ENCODE measurements at places on chromosomes 11 and 22.
A peak's percentile ranks its signal among the peaks of the same experiment; 100 is the strongest.

DNA sequence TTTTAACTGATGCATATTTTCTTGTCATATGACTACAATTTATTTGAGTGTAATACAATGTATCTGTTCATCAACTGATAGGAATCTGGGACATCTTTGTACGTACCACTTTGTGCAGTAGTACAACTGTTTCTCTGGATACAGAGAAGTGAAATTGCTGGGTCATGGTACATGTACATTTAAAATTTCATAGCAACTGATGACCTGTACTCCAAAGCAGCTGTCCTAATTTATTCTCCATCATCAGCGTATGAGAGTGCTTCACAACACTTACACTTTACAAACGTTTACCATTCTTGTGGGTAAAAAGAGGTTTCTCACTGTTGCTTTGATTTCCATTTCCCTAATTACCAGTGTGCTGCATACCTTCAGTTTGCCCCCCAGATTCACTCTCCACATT, 552.8 kb upstream of the CADM1 start:
- no peaks in the 10 kb centered on the region for H3K4me1 ChIP-seq
- no peaks in the 10 kb centered on the region for H3K27me3 ChIP-seq
- H3K36me3 ChIP-seq: no peaks in the 10 kb centered on the region
- DNase-seq: no peak
- H3K27ac ChIP-seq: no peak overlapping the region

GRCh38 chr11:100883830-100884229, 196.7 kb downstream of the ARHGAP42 start:
- H3K4me1 ChIP-seq: no peaks in the 10 kb centered on the region
- no peak for DNase-seq
- no peak overlapping the region for H3K4me3 ChIP-seq
- no peaks in the 10 kb centered on the region for H3K27me3 ChIP-seq

DNA sequence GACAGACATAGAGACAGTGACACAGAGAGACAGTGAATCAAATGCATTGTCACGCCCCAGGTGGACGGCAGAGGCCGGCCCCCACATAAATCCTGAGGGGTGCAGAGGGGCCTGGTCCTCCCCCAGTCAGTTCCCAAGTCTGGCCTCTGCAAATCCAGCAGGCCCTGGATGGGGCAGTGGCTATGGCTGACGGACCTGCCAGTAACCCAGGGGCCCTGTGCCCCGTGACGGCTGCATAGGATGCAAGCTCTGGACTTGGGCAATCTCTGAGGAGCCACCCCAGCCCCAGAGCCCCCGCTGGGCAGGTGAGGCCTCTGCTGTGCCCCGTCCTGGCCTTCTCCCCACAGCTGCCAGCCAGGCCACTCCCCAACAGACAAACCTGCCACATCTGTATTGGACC, 204.5 kb downstream of the BRD1 start:
- H3K4me3 ChIP-seq: no peak overlapping the region
- no peak overlapping the region for H3K27ac ChIP-seq
- no peak for DNase-seq
- no peaks in the 10 kb centered on the region for H3K4me1 ChIP-seq
- H3K36me3 ChIP-seq: no peaks in the 10 kb centered on the region

GRCh38 chr11:71181566-71181965, 70.8 kb downstream of the SHANK2 start:
- H3K27me3 ChIP-seq: no peaks in the 10 kb centered on the region
- no peaks in the 10 kb centered on the region for H3K4me1 ChIP-seq
- H3K27ac ChIP-seq: no peak overlapping the region
- no peak overlapping the region for H3K4me3 ChIP-seq
- H3K36me3 ChIP-seq: no peaks in the 10 kb centered on the region

GRCh38 chr11:74777877-74778276, 29.2 kb downstream of the RNF169 start:
- H3K4me3 ChIP-seq: no peak overlapping the region
- no peak for DNase-seq
- no peaks in the 10 kb centered on the region for H3K4me1 ChIP-seq
- no peaks in the 10 kb centered on the region for H3K36me3 ChIP-seq
- no peak overlapping the region for H3K27ac ChIP-seq

DNA sequence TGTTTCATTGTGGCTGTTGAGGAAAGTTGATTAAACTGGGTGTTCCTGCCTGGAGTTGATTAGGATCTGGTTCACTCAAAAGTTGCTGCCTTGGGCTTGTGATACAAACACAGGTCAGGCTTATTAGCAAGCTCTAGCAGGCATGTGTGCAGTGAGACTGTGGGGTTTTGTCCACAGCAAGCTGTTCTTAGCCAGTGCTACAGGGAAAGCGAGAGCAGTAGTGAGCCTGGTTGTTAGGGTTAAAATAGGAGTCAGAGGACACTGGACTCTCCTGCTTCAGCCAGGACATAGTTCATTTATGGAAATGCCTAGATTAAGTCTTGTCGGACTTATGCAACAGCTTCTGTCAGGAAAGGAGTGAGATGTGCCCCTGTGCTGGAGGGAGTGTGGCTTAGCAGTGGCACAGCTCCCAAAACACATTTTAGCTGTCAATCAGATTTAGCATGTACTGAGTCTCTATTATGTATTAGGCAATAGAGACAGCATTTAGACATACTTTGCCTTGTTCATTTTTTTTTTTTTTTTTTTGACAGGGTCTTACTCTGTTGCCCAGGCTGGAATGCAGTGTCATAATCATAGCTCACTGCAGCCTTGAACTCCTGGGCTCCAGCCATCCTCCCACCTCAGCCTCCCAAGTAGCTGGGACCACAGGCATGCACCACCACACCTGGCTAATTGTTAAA, 8.7 kb downstream of the SNRPD3 start:
- H3K27ac ChIP-seq: peak overlapping the region; percentile 82
- no peak overlapping the region for H3K4me3 ChIP-seq
- H3K36me3 ChIP-seq: peaks cover 30% of the 10 kb centered on the region
- no peak for DNase-seq
- no peaks in the 10 kb centered on the region for H3K27me3 ChIP-seq

GRCh38 chr22:47195484-47196165, 433.2 kb downstream of the TBC1D22A start:
- peaks cover 2% of the 10 kb centered on the region for H3K4me1 ChIP-seq
- DNase-seq: peak; percentile 49
- no peak overlapping the region for H3K27ac ChIP-seq
- H3K27me3 ChIP-seq: no peaks in the 10 kb centered on the region
- no peak overlapping the region for H3K4me3 ChIP-seq

DNA sequence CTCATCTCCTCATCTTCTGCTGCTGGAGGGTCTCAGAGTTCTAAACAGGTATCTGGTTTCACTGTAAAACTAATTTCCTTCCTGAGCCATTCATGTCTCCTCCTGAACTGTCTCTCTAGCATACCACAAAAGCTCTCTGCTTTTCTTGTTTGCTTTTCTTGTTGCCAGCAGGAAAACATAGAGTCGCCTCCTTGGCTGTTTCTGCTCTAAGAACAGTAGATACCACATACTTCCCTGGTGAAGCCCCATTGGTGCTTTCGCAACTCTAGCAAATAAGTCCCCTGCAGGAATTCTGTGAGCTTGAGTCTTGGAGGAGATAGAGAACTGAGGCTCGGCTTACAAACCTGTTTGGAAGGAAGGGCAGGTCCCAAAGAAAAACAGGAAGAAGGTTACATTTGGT, 7.0 kb downstream of the DIXDC1 start:
- no peaks in the 10 kb centered on the region for H3K4me1 ChIP-seq
- H3K27me3 ChIP-seq: no peaks in the 10 kb centered on the region
- H3K4me3 ChIP-seq: no peak overlapping the region
- DNase-seq: peak; percentile 62
- no peaks in the 10 kb centered on the region for H3K36me3 ChIP-seq

DNA sequence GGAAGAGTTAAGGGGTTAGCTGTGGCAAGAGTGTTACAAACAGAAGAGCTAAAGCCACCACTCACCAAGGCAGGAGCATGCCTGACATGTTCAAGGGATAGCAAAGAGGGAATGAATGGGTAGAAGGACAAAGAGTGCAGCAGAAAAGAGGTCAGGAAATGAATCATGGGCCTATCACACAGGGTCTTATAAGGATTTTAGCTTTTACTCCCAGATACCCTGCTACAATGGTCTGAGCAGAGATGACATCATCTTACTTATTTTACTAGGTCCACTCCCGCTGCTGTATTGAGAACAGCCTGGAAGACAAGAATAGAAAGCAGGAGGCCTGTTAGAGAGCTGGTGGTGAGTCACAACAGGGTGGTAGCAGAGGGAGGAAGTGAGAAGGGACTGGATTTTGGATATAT, 9.8 kb downstream of the TRAF6 start:
- H3K27me3 ChIP-seq: no peaks in the 10 kb centered on the region
- peaks cover 45% of the 10 kb centered on the region for H3K4me1 ChIP-seq
- H3K27ac ChIP-seq: peak overlapping the region; percentile 69
- peaks cover 46% of the 10 kb centered on the region for H3K36me3 ChIP-seq
- H3K4me3 ChIP-seq: no peak overlapping the region

- no peak overlapping the region for H3K4me3 ChIP-seq
- no peak overlapping the region for H3K27ac ChIP-seq
- no peak for DNase-seq
Measured at GRCh38 chr22:22735695-22736611, 91.5 kb downstream of the GGTLC2 start.

- no peak overlapping the region for H3K27ac ChIP-seq
- no peak for DNase-seq
- no peak overlapping the region for H3K4me3 ChIP-seq
- no peaks in the 10 kb centered on the region for H3K27me3 ChIP-seq
Measured at GRCh38 chr22:20441631-20442484, 4.2 kb upstream of the SCARF2 start.

GRCh38 chr11:13055200-13055599, 46.1 kb downstream of the RASSF10 start:
- H3K4me1 ChIP-seq: no peaks in the 10 kb centered on the region
- no peak for DNase-seq
- no peaks in the 10 kb centered on the region for H3K27me3 ChIP-seq
- no peaks in the 10 kb centered on the region for H3K36me3 ChIP-seq
- no peak overlapping the region for H3K27ac ChIP-seq
- no peak overlapping the region for H3K4me3 ChIP-seq

- no peak overlapping the region for H3K4me3 ChIP-seq
- no peaks in the 10 kb centered on the region for H3K36me3 ChIP-seq
- H3K27ac ChIP-seq: no peak overlapping the region
Measured at GRCh38 chr22:50595189-50595588, 5.4 kb upstream of the MAPK8IP2 start.

- no peaks in the 10 kb centered on the region for H3K36me3 ChIP-seq
- no peak for DNase-seq
- H3K4me3 ChIP-seq: no peak overlapping the region
- H3K27me3 ChIP-seq: no peaks in the 10 kb centered on the region
Measured at GRCh38 chr11:45755281-45755859, 49.6 kb upstream of the SLC35C1 start.

- H3K27me3 ChIP-seq: no peaks in the 10 kb centered on the region
- H3K27ac ChIP-seq: no peak overlapping the region
- H3K36me3 ChIP-seq: no peaks in the 10 kb centered on the region
- no peak for DNase-seq
Measured at GRCh38 chr11:68224606-68225005, 11.5 kb upstream of the KMT5B start.

GRCh38 chr11:63462137-63462536, 28.8 kb downstream of the PLAAT5 start:
- DNase-seq: no peak
- no peaks in the 10 kb centered on the region for H3K4me1 ChIP-seq
- no peak overlapping the region for H3K4me3 ChIP-seq

GRCh38 chr11:14270690-14271542, 88.1 kb downstream of the RRAS2 start:
- no peak for DNase-seq
- H3K4me1 ChIP-seq: no peaks in the 10 kb centered on the region
- H3K27ac ChIP-seq: no peak overlapping the region
- H3K36me3 ChIP-seq: peaks cover 5% of the 10 kb centered on the region

DNA sequence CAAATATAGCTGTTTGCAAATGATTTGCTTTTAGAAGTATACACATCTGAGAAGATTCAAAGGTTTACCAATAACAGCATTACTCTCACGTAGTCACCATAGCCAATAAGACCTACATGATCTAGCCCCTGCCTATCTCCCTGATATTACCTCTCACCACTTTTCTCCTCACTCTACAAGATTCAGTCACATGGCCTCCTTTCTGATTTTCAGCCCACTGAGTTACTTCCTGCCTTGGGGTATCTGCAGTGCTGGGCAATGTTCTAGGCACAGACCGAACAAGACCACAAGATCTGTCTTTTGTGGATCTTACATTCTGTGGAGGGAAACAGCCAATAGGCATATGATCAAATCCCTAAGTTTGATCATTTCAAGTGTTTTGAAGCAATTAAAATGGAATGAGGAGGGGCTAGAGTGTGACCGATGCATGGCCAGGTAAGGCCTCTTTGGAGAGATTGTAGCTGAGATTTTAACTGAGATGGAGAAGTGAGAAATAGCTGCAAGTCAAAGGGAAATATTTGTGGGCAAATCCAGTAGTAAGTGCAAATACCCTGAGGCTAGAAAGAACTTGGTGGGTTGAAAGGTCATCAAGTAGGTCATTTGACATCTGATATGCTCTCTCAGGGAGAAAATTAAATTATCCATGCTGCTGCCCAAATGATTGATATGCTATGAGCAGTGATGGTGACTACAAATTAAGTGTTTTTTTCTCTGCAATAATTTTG, 43.1 kb downstream of the ARL14EP start:
- H3K36me3 ChIP-seq: no peaks in the 10 kb centered on the region
- no peaks in the 10 kb centered on the region for H3K27me3 ChIP-seq
- H3K4me1 ChIP-seq: no peaks in the 10 kb centered on the region
- DNase-seq: no peak
- H3K27ac ChIP-seq: no peak overlapping the region

GRCh38 chr22:30380011-30380410, 7.2 kb downstream of the RNF215 start:
- no peaks in the 10 kb centered on the region for H3K27me3 ChIP-seq
- DNase-seq: no peak
- no peak overlapping the region for H3K4me3 ChIP-seq

DNA sequence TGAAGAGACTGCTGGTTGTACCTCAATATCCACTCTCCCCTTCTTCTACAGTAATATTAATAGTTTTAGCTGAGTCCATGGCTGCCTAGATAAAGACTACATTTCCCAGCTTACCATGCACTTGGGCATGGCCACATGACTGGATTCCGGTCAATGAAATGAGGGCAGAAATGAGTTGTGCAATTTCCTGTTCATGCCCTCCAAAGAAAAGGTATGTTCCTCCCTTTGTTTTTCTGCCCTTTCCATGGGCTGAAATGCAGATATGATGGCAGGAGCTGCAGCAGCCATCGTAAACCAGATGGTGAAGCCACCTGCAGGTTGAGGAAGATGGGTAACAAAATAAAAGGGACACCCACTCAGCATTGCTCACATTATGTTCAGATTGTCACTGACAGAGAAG, 15.3 kb upstream of the ELFN2 start:
- no peak overlapping the region for H3K27ac ChIP-seq
- no peak for DNase-seq
- H3K4me1 ChIP-seq: no peaks in the 10 kb centered on the region
